ENCODE measurements at places on chromosomes 7 and 10.

DNA sequence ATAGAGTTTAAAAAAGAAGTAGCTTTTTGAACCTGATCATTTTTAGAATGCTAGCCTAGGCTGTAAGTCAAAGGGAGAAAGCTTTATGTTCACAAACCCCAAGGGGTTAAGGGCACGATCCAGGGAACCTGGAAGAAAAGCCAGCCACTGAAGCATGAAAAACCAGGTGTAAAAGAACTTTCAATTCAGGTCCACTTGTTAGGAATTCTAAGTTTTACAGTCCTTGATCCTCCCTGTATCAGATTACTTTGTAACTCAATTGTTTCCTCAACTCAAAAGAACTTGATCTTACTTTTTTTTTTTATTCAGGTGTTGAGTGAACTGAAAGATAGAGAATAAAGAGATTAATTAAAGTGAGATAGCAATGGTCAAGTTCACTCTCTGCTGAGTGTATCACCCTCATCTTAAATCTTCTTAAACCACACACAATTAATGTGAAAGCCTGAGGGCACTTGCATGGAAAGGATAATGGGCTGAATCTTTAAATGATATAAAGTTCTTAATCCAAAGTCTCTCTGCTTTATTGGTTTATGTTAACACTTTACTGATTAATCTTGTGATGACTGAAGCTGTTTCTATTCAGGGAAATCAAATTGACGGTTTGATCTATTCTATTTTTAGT lies 672.2 kb upstream of the LRRN3 start:
- DNase-seq: no peak

GRCh38 chr10:90888387-90888786 lies 16.6 kb downstream of the RPP30 start:
- no peak for DNase-seq

GRCh38 chr10:117710181-117710798 lies 167.7 kb downstream of the EMX2 start:
- no peak for DNase-seq

DNA sequence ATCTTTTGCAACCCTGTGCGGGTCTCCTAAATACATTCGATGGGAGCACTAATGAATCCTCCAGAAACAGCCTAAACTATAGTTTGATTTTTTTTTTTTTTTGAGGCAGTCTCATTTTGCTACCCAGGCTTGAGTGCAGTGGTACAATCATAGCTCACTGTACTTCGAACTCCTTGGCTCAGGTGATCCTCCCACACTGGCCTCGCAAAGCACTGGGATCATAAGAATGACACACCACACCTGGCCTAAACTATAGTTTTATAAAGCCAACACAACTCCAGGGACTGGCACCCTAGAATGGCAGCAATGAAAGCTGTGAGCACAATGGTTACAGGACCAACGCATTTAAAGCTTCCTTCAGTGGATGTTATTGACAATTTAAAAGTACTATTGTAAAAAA lies 14.5 kb upstream of the JMJD1C start:
- no peak for DNase-seq

- no peak for DNase-seq
Observed at GRCh38 chr7:43658718-43659548, 70.4 kb downstream of the COA1 start.

- no peak for DNase-seq
Observed at GRCh38 chr10:29737074-29737593, 102.4 kb upstream of the SVIL start.

- no peak for DNase-seq
Observed at GRCh38 chr10:46227936-46228562, 58.7 kb upstream of the ANTXRL start.

- DNase-seq: no peak
Observed at GRCh38 chr7:123096434-123096833, 100.9 kb upstream of the TAS2R16 start.

- no peak for DNase-seq
Observed at GRCh38 chr10:72889391-72889831, 4.1 kb upstream of the OIT3 start.

- DNase-seq: no peak
Observed at GRCh38 chr10:124504711-124505110, 43.1 kb downstream of the LHPP start.

GRCh38 chr7:17147409-17147808 lies 151.0 kb upstream of the AHR start:
- DNase-seq: no peak

DNA sequence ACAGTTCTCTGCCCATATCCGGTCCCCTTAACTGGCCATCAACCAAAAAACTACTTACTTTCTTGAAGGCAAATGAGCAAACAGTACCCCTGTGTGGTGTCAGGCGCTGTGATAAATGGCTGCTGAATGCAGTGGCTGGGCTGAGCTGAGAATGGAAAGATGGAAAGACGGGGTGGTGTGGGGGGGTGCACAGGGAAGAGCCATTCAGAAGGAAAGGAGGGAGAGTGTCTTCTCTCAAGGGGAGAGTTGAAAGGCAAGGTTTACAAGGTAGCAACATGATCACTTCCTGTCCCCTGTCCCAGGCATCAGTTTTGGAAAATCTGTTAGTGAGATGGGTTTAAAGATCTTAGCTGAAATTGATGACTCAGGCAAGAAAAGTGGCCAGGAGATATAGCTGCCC lies 22.5 kb downstream of the EMX2 start:
- no peak for DNase-seq

DNA sequence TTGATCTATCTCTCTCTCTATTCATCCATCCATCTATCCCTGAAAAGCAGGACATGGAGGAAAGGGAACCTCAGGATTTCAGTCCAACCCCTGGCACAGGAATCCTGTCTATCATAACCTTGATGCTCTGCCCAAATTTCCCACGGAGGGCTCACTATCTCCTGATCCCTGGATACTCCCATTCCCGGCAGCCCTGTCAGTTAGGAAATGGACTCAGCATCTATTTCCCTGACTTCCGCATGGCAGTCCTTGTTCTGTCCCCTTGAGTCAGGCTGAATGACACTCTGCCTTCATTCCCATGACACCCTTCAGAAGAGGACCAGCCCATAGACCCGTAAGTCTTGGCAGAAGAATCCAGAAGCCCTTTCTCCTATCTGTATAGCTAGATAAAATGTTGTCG lies 77.7 kb downstream of the VWA2 start:
- no peak for DNase-seq

DNA sequence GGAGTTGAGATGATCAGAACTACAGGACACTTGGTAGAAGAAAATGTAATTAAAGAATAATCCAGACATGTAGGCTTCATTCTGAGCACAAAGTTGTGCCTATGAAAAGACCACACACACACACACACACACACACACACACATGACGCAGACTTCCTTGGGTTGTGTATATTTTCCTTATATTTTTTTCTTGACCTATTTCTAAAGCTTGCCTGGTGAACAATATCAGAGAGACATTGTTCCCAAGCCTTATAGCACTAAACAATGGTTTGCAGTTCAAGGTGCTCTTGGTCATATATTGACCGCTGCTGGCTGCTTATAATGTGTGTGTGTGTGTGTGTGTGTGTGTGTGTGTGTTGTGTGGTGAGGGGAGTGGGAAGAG lies 202.7 kb downstream of the PRPF18 start:
- DNase-seq: no peak

DNA sequence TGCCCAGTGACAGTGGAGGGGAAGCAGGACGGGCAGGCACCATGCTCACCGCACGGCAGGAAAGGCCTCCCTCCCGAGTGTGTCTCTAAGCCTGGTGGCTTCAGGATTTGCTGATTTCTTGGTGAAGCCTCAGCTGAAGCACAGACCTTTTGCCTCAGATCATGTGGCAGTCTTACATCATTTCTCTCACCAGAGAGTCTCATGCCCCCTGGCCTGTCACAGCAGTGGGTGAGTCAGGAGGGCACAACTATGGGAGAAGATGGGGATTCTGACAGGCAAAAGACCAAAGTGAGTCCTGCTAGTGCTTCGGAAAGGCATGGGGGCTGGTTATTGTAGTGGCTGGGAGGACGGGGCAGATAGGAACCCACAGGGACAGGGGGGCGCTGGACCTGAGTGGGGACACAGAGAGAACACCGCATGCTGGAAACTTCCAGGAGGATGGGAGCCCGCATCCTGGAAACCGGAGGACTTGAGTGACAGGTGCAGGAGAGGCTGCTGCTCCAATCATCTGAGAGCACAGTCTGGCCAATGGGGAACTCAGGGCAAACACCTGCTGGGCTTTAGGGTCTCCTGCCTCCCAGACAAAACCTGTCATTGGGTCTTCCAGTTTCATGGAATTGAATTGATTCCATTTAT lies 166.8 kb downstream of the ADARB2 start:
- DNase-seq: no peak

DNA sequence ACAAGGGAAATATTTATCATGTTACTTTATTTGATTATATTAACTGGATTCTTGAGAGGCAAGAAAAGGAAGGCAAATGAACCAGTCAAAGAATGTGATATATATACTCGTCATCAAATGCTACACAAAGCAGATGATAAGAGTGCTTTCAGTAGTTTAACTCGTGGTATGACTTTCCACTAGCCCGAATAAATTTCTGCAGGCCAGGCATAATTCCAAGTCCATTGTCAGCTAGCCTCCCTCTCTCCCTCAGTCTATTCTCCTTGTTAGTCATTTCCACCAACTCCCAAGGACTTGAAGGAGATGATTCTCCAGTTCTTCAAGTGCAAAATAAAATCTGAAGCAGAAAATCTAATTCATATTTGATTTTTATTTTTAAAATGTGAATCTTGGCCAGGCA lies 190.5 kb downstream of the GLI3 start:
- no peak for DNase-seq

- DNase-seq: no peak
Observed at GRCh38 chr7:139562491-139562890, 39.0 kb downstream of the CLEC2L start.

- no peak for DNase-seq
Observed at GRCh38 chr10:85734791-85735190, 631.8 kb downstream of the GRID1 start.

GRCh38 chr7:40604601-40605438 lies 470.0 kb downstream of the SUGCT start:
- DNase-seq: peak; percentile 49

- DNase-seq: no peak
Observed at GRCh38 chr10:10418387-10418786, 599.3 kb upstream of the CELF2 start.

DNA sequence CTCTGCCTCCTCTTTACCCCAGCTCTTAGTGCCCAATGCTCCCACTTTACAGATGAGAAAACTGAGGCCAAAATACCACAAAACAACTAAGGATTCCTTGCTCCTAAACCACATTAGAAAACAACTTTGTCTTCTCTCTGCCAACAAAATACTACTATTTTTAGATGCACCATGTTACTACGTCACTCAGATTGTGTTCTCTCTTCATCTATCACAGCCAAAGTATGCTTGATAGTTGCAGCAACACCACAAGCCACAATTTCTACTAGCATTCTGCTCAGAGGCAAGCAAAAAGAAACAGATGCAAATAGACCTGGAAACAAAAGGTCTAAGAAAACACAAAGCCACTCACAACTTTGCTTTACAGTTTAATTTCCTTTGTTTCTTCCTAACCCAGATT lies 3.3 kb upstream of the PDE1C start:
- DNase-seq: no peak

DNA sequence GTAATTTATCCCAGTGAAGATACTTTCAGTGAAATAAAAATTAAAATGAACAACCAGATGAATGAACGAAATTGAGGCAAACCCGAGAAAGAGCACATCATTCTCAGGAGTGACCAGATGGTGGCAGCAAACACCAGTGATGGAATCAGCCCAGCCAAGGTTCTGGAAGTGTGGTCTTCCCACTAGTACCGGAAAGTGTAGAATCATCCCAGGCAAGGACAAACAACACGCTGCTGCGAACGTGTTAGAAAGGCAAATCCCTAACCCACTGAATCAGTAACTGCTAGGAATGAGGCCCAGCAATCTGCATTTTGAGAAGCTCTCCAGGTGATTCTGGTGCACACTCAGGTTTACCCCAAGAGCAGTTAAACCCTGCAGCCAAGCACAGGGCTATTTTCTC lies 15.5 kb upstream of the SLC18A3 start:
- peak; percentile 42 for DNase-seq

DNA sequence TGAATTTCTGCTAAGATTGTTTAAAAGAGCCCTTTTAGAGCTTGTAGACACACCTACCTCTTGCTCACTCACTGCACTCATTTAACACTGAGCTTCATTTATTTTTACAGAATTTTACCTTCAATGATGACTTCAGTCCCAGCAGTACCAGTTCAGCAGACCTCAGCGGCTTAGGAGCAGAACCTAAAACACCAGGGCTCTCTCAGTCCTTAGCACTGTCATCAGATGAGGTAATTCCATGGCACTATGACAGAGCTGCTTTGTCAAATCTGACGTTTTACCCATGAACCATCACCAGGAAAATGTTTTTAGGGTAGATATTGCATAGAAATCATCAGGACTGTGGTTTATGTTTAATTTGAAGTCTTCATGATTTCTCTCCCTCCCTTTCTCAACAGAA lies 38.2 kb downstream of the PON1 start:
- no peak for DNase-seq

GRCh38 chr7:81688622-81689411 lies 81.0 kb downstream of the HGF start:
- DNase-seq: no peak

GRCh38 chr10:60387531-60387930 lies 2.1 kb downstream of the ANK3 start:
- DNase-seq: no peak

DNA sequence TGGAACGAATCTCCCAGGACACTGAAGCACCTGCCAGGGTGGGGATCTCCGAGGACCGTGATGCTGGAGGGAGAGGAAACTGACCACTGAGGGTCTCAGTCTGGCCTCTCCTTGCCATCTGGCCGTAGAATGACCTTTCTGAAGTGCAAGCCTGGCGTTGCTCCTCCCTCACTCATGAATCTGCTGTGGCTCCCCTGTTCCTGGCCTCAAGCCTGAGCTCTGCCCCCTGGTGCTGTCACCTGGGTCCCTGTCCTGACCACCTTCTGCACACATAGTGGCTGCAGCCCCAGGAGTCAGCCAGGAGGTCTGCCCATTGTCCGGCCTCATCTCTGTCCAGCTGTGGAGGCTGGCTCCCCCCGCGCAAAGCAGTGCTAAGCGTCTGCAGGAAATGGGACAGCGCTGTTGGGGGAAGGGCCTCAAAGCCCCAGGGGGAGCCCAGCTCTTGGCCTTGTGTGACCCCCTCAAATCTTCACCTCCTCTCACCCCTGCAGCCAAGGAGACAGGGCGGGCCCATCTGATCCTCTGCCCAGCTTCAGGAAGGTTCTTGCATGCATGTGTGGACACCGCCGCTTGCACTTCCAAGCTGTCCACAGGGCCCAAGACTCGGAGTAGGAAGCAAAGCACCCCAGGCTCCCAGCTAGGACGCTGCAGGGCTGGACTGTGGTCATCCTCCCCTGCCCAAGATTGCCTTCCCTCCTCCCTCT lies 65.7 kb downstream of the MYL10 start:
- no peak for DNase-seq

DNA sequence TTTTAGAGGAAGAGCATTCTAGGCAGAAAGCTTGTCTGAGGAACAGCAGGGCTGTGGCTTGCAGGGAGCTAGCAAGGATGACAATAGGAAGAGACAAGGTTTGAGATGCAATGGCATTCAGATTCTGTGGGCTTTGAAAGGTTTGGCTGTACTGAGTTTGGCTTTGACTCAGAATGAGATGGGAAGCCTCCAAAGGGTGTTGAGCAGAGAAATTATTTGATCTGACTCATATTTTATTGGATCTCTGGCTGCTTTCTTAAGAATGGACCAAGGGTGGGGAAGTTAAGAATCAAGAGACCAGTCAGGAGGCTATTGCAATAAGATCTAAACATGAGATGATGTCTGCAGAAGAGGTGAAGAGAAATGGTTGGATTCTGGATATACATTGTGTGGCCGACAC lies 273.2 kb downstream of the CDK14 start:
- no peak for DNase-seq
